ENCODE measurements at places on chromosomes 4 and X.

DNA sequence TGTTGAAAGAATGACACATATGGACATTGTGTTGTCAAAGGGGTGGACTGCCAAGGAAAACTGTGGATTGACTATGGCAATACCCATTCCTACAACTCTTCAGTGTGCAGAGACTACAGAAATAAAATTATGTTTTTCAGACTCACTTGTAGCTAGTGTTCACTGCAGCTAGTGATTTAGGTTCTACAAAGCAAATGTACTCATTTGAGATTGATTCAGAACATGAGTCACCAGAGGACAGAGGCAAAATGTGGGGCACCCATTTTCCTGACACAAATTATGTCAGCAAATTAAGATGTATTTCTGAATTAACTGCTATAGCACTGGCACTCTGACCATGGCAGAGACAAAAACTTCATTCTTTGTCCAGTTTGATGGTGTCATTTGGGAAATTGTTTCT lies 40.7 kb downstream of the SPCS3 start:
- no peaks in the 10 kb centered on the region for H3K4me1 ChIP-seq
- H3K36me3 ChIP-seq: no peaks in the 10 kb centered on the region
- H3K27me3 ChIP-seq: peaks cover 3% of the 10 kb centered on the region
- no peak for DNase-seq

GRCh38 chr4:82866706-82867385 lies 24.1 kb downstream of the SEC31A start:
- H3K27ac ChIP-seq: no peak overlapping the region
- peaks cover 24% of the 10 kb centered on the region for H3K4me1 ChIP-seq
- H3K4me3 ChIP-seq: no peak overlapping the region
- DNase-seq: no peak
- H3K27me3 ChIP-seq: no peaks in the 10 kb centered on the region

- H3K27me3 ChIP-seq: no peaks in the 10 kb centered on the region
- DNase-seq: no peak
- H3K36me3 ChIP-seq: no peaks in the 10 kb centered on the region
- no peak overlapping the region for H3K27ac ChIP-seq
Measured at GRCh38 chrX:108091878-108092291, 307 bp downstream of the ATG4A start.

DNA sequence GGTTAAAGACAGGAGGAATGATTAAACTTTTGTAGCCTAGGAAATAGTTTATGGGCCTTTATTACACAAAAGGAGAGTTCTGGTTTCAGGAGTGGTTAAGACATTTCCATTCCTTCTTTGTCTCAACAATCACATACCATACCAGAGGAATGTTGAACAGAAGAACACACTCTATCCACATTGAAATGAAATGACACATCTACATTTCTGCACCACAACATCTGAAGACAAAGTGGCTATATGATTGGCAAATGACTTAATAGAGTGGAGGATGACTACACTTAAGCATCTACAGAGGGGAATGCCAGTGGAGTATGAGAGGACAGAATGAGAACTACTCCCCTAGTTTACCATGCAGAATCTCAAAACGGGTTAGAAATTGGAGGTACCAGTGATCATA lies 8.0 kb downstream of the CYP2U1 start:
- DNase-seq: no peak
- no peaks in the 10 kb centered on the region for H3K27me3 ChIP-seq
- H3K27ac ChIP-seq: no peak overlapping the region
- peaks cover 16% of the 10 kb centered on the region for H3K36me3 ChIP-seq
- peaks cover 8% of the 10 kb centered on the region for H3K4me1 ChIP-seq
- no peak overlapping the region for H3K4me3 ChIP-seq

- no peak overlapping the region for H3K4me3 ChIP-seq
- H3K27ac ChIP-seq: no peak overlapping the region
- DNase-seq: no peak
- H3K27me3 ChIP-seq: no peaks in the 10 kb centered on the region
- peaks cover 4% of the 10 kb centered on the region for H3K4me1 ChIP-seq
Measured at GRCh38 chrX:47179221-47179927, 14.3 kb upstream of the UBA1 start.

Measured in activated naive CD8-positive, alpha-beta T cell treated with anti-CD3 and anti-CD28 coated beads, Interleukin-2, amount 10 ng/mL, durations not matched to agents 7 days and 5 days (primary cell).